ENCODE measurements at places on chromosomes 1 and 21.

DNA sequence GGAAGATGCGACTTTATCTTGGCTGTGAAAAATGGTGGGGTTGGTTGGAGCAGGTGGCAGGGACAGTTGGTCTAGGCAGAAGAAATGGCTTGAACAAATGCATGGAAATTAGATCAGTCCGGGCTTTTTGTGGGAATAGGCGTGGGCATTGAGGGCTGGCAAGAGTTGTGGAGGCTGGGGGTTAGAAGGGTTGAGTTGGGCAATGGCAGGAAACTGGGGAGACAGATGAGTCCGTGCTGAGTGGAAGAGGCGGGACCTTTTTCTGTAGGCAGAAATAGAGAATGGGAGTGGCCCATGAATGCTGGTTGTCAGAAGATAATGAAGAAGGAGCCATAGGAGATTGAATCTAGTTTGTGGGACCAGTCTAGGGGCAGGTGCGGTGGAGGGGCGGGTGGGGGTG, 6.9 kb downstream of the PDPN start:
- no peak for DNase-seq

DNA sequence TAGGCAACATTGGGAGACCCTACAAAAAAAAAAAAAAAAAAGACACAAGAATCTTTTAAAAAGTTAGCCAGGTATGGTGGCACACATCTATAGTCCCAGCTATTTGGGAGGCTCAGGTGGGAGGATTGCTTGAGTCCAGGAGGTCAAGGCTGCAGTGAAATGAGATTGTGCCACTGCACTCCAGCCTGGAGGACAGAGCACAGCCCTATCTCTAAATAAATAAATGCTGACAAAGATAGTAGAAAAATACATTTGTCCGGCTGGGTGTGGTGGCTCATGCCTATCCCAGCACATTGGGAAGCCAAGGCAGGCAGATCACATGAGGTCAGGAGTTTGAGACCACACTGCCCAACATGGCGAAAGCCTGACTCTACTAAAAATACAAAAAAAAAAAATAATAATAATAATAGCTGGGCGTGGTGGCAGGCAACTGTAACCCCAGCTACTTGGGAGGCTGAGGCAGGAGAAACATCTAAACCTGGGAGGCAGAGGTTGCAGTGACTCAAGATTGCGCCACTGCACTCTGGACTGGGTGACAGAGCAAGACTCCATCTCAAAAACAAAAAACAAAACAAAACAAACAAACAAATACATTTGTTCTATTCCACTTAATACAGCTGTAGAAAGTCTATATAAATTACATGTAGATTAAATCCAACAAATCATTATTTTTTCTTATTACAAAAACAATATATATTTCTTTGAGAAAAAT, 48.5 kb downstream of the PHACTR4 start:
- no peak for DNase-seq

- peak; percentile 56 for DNase-seq
Measured at GRCh38 chr1:36924282-36924811, 110.0 kb downstream of the GRIK3 start.

DNA sequence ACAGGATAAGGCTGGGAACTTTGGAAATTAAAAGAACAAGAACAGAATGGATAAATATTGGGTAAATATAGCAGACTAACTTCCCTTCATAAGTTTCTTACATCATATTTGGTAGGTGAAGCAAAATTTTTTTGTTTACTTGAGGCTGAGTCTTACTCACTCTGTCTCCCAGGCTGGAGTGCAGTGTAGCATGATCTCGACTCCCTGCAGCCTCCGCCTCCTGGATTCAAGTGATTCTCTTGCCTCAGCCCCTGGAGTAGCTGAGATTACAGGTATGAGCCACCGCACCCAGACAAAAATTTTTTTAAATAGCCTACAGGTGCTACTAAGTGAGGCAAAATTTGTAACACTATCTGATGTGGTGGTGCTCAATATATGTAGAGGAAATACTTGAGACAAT, 50.7 kb downstream of the TM2D1 start:
- DNase-seq = no peak

GRCh38 chr1:106678279-106679050, 378.0 kb upstream of the PRMT6 start:
- DNase-seq = no peak

DNA sequence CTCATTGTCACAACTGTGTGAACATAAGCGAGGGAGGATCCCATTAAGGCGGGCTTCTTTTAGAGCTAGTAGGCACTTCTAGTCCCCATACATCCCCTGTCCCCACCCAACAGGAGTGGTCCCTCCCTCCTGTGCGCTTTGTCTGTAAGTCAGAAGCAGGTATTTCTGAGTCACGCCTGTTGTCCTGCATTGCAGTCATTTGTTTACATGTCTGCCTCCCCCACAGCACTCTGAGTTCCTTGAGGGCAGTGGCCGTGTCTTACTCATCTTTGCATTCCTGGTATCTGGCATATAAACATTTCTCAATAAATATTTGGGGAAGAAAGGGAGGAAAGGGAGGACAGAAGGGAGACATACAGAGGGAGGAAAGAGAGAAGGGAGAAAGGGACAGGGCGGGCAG, 40.3 kb downstream of the PLEKHA6 start:
- no peak for DNase-seq

- no peak for DNase-seq
Measured at GRCh38 chr1:231642618-231643017, 16.0 kb downstream of the DISC1 start.

GRCh38 chr1:206036663-206037455, 13.2 kb upstream of the CTSE start:
- no peak for DNase-seq

GRCh38 chr1:161066694-161067093, 3.0 kb downstream of the ARHGAP30 start:
- no peak for DNase-seq

GRCh38 chr1:212073490-212073889, 37.9 kb downstream of the DTL start:
- DNase-seq = no peak

DNA sequence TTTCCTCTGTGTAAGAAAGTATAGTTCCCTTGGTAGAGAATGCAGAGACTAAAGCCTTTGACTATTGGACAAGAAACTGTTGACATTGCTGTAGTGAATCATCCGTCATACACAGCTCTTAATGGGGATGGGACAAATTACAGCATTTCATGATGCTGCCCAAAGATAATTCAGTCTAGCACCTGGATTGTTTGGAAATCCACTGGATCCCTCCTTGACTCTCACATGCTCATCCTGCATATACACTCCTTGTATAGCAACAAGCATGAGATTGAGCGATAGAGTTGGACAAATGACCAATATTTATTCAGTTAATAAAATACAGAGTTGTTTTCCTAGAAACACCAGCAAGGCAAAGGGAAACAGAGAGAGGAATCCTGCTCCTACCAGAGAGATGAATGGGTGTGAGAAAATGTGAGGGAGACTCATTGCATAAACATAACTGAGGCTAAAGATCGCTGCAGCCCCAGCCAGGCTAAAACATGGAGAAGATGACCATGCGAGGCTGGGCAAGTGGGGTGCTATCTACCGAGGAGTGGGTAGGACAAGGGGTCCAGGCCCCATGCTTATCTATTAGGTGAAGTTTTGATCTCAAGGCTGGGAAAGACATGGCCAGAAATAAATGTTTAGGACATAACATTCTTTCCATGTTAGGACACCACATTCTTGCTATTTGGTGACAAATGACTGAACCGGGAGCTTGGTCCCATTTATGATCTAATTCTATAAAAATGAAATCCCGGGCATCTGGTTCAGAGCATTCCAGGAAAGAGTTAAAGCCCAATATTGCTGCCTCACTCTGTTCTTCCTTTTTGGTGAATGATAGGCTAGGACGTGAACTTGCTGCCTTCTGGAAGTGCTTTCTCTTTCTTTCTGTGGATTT, 153.2 kb downstream of the TGFB2 start:
- DNase-seq = no peak

DNA sequence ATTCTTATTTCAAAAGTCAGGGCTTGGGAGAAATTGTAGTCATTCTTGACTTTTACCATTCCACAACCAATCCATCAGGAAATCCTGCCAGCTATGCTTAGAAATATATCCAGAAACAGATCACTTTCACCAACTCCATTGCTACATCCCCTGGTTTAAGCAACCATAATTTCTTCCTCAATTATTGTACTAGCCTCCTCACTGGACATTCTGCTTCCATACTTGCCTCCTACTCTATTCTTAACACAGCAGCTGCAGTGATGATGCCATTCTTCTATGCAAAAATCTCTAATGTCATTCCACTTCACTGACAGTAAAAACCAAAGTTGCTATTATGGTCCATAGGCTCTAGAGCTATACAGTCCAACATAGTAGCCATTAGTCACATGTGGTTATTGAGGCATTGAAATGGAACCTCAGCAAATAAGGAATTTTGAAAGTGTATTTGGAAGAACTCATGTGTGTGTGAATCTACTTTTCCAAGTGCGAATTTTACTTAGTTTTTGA, 110.7 kb upstream of the KIAA0040 start:
- DNase-seq = no peak

- no peak for DNase-seq
Measured at GRCh38 chr1:6218375-6219164, 12.7 kb downstream of the RNF207 start.
